ENCODE measurements at places on chromosomes 7 and 10. TPM values are rescaled to one million over a fixed set of nuclear protein-coding genes. Genes with fewer than 3 reads are reported as not detected.

The FAM25C gene
- total RNA-seq = not detected

The ASAH2B gene
- 9.5 TPM for total RNA-seq

The WEE2 gene
- total RNA-seq = not detected

The XRCC2 gene
- 7.6 TPM for total RNA-seq

The STEAP4 gene
- total RNA-seq = 0.67 TPM

The OR2A14 gene
- total RNA-seq = not detected

Data from mammary epithelial cell (primary cell).